ENCODE measurements at places on chromosomes 3 and 15.

DNA sequence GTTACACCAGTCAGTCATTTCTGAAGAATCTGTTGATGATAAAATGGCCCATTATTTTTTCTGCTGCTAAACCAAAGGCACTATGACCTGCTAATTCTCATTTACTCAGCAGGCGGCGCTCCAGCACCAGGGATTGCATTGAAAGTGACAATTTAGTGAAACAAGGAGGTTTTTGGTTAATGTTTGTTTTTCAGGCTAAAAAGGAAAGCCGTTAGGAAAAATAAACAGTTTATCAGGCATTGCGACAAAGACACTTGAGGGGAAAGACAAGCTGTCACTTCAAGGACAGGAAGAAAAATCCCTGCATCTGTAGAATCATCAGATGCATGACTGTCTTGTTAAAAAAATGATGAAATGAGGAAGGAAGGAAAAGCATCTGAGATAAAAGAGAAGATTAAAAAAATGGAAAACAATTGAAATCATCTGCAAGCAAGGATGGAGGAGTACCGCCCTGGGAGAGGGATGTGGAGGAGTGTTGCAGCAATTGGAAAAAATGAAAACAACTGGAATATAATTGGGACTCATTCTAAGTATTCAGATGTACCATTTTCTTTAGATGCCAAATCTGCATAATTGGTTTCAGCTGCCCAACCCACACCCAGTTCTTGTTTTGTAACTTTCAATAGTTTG is 54.0 kb downstream of the NR1D2 start:
- no peak for DNase-seq

GRCh38 chr3:34300621-34301020 is 502.2 kb downstream of the PDCD6IP start:
- DNase-seq = peak; percentile 22

DNA sequence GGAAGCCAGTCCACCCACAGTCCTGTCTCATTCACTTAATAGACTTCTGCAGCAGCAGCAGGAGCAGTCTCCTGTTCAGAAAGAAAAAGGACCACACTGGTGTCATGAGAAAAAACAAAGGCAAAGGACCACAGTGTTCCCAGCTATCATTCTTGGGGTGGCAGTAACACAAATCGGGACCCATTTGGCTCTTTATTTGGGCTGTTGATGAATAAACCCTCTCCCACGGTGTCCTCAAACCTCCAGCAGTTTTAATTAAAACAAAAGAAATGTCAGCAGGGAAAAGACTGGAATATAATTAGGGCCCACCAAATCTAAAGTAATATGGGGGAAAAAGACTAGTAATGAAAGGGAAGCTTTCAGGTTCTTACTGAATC is 210.5 kb upstream of the SLC2A2 start:
- no peak for DNase-seq

DNA sequence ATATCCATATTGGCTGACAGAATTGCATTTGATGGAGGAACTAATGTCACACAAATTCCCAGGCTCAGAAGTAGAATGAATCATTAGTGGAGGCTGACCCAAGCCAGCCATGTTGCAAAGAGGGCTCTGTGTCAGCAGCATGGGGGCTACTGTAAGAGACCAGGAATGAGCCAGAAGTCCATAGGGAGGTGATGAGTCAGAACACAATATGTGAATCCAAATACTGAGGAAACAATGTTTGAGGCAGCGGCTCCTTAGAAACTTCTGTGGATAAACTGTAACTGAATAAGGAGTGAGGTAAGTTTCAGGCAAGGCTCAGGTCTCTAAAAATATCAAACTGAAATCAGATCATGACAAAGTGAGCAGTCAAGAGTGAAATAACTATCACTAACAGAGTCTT is 170.7 kb downstream of the WDR72 start:
- no peak for DNase-seq

GRCh38 chr3:124887177-124887931 is at the start of gene ITGB5:
Gene ITGB5, minus strand, starts transcription at chr3:124887365. Its CDS starts 365 bp downstream, at chr3:124887000.
- peak; percentile 60 for DNase-seq

DNA sequence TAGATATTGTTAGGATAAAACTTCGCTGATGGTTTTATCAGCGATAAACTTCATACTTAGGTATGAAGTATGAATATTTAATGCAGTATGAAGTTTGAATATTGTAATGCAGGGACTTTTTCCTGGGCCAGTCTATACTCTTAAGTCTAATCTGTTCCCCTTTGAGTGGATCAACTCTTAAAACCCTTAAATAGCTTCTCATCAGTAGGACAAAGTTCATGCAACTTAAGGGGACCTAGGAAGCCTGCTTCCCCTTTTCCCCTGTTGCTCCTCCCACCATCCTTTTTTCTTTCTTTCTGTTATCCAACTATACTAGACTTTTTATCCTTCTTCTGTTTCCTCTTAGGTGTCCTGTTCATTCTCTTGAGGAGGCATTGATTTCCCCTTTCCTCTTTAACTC is 78.7 kb downstream of the MITF start:
- DNase-seq = no peak

DNA sequence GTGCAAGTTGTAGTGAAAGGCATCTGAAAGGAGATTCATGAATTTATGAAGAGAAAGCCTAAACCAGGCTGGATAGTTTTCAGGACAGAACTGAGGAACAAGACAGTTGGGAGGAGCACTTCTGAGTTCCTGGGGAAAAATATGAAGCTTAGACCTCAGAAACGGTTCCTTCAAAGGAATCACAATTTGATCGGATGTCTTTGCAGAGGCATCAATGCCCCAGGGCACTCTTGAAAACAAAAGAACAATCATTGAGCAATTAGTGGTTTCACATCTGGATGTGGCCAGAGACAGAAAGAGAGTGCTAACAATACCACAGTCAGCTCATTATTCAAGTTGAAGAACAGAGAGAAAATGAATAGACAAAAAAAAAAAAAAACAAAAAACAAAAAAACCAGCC is 86.2 kb downstream of the KLF13 start:
- no peak for DNase-seq

- DNase-seq = no peak
Measured at GRCh38 chr3:123374016-123374415, 74.9 kb downstream of the ADCY5 start.

DNA sequence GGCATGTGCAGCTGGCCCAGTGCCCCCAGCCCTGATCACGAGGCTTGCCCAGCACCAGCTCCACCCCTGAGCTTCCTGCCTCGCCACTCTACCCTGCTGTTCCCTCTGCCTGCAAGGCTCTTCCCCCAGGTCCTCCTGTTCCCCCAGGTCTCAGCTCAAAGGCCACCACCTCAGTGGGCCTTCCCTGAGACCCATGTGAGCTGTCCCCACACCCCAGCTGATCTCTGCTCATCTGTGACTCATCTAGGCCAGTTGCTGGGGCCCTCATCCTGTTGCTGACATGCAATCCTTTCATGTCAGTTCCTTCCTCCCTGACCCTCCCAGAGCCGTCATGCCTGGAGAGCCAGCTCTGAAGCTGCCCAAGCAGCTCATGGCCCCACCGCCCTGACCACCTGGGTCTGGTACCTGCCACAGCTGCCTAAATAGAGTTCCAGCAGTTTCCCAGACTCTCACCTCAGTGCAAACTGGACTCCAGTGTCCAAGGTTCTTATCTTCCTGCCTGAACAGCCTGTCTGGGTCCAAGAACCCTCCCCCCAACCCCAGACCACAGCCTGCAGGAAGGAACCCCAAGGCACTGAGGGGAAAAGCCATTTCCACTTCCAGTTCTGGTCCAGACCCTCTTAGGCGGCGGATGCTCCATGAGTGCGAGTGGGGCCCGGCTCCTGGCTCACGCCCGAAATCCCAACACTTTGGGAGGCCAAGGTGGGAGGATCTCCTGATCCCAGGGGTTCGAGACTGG is 116.6 kb upstream of the IQSEC1 start:
- no peak for DNase-seq

- DNase-seq = no peak
Measured at GRCh38 chr3:168618827-168619470, 523.2 kb upstream of the GOLIM4 start.

- DNase-seq = no peak
Measured at GRCh38 chr3:126126811-126127431, 43.0 kb upstream of the SLC41A3 start.

GRCh38 chr3:170732660-170733245 is 137.2 kb downstream of the RPL22L1 start:
- DNase-seq = no peak

DNA sequence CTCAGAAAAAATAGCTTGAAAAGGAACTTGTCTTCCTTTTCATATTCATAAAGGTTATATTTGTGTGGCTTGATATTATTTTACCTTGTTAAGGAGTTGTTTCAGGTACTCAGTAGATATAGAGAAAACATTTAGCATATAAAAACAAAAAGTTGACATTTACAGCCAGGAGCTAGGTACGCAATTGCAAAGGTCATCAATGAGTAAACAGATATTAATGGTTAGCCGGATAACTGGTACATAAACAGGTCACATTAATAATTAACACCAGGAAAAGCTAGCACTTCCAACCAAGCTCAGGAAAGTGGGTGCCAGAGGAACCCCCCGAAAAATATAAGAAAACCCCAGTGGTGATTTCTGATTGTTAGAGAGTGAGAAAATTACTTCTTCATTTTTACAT is 146.6 kb upstream of the NR2F2 start:
- no peak for DNase-seq

DNA sequence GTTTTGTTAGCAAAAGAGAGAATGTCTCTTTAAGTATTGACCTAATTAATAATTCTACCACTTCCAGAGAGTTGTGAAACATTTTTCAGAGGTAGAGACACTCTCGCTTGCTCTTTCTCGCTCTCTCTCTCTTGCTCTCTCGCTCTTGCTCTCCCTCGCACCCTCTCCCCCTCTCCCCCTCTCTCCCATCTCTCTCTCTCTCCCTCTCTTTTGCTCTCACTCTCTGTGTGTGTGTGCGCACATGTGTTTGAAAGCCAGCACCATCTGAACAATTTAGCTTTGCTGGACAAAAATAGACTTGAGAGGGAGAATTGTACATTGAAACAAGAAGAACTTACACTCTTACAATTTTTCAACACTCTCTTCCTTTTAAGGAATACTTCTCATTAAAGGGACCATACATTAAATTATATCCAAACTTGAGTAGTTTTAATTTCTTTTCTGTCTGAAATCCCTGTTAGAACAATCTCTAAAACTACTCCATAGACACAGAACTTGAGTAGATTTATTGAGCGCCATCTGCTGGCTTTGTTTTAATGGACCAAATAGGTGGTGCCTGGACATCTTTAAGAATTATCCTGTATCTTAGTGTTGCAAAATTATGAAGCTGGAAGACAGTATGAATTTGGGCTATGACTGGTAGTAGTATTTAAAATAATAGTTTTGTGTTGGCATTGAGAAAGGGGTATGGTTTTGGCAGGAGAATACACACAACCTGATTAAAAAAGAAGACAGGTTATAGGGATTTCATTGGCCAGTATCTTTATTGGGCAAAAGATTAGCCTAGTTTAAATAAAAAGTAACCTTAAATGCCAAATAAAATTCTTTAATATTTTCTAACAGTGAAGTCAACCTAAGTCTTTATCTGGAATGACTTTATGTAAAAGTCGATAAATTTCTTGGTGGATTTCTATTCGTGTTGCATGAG is 124.6 kb downstream of the AKAP13 start:
- no peak for DNase-seq

DNA sequence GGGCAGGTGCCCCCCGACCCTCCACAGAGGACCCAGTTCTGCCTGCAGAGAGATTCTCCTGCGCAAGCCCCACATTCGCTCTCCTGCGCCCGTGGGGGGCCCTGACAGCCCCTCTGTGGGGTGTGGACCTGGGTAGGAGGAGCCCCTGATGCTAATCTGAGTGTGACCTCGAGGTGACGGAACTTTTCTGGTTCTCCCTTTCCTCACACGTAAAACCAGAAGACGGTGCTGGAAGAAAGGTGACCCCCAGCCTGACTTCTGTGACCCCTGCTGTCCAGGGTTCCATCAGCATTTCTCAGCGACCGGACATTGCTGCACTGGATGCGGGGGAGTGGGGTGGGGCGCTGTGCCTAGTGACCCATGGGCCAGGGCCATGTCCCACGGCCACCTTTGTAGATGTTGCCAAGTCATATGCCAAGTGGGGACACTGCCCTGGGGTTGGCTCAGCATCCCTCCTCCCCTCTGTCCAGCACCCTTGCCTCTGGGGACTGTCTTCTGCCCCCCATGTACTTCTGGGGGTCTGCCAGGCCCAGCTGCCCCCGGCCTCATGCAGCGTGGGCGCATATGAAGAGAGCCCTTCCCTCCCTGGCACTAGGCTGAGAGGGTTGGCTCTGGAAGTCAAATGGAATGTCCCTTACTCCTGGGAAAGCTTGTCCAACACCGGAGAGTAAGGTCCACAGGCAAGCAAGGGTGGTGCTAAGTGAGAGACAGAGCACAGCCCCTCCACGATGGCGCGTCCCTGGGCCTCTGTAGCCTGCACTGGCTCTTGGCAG is 129.1 kb upstream of the MEF2A start:
- no peak for DNase-seq

DNA sequence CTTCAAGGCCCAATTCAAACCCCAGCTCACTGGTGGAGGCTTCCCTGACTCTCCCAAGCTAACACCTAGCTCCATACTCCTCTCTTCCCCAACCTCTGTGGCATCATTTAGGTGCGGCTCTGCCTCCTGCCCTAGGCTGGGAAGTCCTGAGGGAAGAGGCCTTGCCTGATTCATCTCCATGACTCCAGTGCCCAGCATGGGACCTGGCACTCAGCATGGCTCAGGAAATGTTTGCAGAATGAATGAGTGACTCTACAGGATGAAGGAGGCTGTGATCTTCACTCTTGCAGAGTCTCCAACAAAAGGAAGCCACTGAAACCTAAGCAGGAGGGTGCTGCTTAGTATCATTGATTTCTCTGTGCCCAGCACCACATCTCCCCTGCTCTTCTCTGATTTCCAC is 34.5 kb upstream of the INSYN1 start:
- no peak for DNase-seq

- no peak for DNase-seq
Measured at GRCh38 chr3:131795390-131796090, 239.3 kb downstream of the CPNE4 start.

- DNase-seq = no peak
Measured at GRCh38 chr3:143595456-143596077, 252.7 kb downstream of the SLC9A9 start.

Data from left renal pelvis (tissue), 4 donors.